ENCODE measurements at places on chromosomes 4 and X.

GRCh38 chrX:130103605-130104004 lies 6.7 kb downstream of the ELF4 start:
- no peak for DNase-seq

GRCh38 chrX:153592966-153593688 lies 5.8 kb downstream of the CCNQ start:
- no peak for DNase-seq

DNA sequence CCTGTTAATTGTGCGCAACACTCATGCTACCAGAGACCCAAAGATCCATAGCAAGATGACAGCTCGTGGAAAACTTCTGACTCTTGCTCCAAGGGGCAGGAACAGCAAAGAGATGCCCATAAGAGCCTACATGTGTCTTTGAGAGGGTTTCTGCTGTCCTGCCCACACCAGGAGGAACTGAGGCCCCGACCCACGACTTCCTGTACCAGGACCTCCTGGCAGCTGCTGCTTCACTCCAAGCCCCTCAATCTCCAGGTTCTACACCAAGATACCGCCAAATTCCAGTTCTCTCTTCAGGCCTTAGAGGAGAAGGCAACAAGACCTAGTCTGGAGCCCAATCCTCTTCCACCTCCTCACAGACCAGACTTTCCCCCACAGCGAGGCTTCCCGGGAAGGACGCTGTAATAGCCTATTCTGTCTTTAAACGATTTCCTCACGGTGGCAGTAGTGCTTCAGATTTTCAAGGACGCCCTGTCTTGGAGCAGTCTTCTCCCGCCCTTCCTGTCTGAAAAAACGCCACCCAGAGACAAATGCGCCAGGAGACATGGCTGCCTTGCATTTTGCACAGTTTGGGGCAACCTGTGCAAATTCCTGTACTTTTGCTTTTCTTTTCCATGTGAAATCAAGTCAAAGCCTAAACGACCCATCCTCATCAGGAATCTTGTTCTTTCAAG lies 230.2 kb upstream of the STK26 start:
- DNase-seq: peak; percentile 62

- DNase-seq: no peak
Measured at GRCh38 chrX:97474933-97475332, 591.2 kb downstream of the RPA4 start.

DNA sequence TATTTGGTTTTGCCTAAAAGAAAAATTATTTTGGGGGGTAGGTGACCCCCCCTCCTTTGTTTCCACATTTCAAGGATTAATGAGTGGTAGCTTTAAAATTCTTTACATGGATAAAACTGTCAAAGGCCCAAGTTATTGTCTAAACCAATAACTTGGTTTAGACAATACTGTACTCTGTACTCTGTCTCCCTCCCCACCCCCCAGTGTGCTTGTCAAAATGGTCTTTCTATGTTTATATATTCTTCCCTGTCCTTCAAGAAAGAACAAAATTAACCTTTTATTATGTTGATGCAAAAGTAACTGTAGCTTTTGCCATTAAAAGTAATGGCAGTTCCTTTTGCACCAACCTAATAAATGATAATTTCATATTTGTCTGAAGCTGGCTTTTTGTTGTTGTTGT lies 9.5 kb upstream of the RGN start:
- DNase-seq: no peak

DNA sequence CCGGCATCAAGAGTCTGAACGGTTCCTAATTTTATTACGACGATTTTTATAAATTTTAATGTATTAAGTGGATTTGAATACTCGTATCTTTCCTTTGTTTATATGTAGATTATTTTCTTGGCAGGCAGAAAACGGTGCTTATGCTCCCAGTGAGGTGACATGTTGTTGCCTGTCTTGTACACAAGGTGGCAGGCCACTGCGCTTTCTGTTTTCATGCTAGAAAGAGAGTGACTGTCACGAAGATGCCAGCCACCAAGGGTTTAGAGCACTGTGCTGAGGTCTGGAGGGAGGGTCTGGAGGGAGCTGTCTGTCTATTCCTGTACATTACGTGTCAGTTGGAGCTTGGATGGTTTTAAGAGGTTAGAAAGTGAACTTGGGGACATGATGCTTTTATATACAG lies 87.7 kb downstream of the SHROOM2 start:
- no peak for DNase-seq

DNA sequence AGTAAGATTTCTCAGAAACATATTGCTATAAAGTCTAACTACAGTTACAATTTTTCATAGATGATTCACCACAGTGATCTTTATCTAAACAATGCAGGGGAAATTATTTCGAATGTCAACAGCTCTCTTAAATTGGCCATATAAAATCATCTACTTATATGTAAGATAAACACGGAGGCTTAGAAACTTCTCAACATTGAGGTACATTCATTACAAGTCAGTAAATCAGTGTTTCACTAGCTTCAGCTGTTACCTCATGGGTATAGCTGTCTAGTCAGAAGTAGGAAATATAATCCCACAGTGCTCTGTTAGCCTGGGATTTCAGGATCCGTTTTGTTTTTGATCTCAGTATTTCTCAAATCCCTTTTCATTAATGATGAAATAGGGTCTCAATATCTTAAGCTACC lies 43.2 kb downstream of the PCDH7 start:
- DNase-seq: no peak

DNA sequence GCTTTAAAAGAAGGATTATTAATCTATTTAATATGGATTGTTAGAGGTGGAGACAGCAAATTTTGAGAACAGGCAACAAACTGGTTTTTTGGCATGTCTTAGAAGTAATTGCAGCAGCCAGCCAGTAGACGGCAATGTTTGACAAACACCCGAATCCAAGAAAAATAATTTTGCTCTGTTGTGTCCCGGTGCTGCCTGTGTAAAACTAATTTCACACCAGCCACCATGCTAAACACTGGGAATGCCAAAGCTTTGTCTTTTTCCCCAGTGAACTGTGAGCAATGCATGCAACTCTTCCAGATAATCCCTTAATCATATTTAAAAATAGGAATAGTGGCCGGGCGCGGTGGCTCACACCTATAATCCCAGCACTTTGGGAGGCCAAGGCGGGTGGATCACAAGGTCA lies 25.9 kb downstream of the SMIM31 start:
- no peak for DNase-seq

Measured in stimulated activated CD8-positive, alpha-beta memory T cell treated with anti-CD3 and anti-CD28 coated beads, Interleukin-15, amount 100 ng/mL, for 48 hours (primary cell).